ENCODE measurements at places on chromosomes 12 and 14.

GRCh38 chr12:84696908-84697540, 215.6 kb downstream of the SLC6A15 start:
- DNase-seq, result no peak

- DNase-seq, result no peak
These were observed 50.9 kb upstream of the TRAF3 start for GRCh38 chr14:102726191-102726949.

DNA sequence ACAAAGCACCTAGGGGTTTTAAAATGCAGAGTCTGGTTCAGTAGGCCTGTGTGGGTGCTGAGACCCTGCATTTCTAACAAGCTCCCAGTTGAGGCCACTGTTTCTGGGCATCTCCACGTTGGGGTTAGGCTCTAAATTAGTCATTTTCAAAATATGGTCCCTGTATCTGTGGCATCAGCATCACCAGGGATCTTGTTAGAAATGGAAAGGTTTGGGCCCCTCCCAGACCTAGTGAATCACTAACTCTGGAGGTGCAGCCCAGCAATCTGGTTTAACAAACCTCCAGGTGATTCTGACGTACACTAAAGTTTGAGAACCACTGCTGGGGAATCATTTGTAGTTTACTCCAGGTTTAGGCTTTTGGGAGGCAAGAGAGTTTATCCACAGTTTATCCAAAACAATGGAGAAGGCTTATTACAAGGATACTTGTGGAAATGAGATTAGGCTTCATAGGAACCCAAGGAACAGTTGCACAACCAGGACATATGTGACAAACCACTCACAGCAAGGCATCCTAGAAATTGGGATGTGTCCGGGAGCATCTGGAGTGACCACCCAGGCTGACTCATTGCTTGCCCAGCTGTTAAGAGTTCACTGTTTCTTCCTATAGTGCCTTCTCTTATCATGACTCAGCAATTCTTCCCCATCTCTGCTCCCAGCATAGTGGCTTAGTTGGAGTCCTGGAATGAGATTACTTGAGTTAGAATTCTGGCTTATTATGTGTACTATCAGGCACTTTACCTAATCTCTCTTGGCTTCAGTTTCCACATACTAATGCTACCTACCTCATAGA, 71.6 kb upstream of the STXBP6 start:
- no peak for DNase-seq

GRCh38 chr14:91883753-91884152, 16.4 kb upstream of the TC2N start:
- no peak for DNase-seq

- no peak for DNase-seq
These were observed 5.9 kb downstream of the RIN3 start for GRCh38 chr14:92519246-92520101.
